ENCODE measurements at places on chromosomes 6 and 20.

DNA sequence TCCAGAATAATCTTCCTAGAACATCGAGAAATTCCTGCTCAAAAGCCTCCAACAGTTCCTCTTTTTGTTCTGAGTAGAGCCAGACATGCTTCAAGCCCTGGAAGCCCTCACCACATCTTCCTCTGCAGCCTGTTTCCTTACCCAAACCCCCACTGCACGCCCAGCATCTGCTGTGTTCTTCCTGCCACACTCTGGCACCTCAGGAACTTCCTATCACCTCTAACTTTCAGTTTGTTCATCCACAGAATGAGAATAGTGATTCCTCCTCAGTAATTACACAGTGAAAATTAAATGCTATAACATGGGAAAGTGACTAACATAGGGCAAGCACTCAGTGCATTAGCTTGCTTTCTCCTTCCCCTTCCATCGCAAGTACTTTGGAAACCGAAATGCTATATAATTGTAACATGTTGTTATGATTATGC is 26.3 kb downstream of the C6orf89 start:
- no peak for DNase-seq

- DNase-seq = no peak
Observed at GRCh38 chr6:36353411-36353915, 16.8 kb upstream of the BNIP5 start.

GRCh38 chr6:163487606-163488005 is 73.1 kb downstream of the QKI start:
- DNase-seq = no peak

DNA sequence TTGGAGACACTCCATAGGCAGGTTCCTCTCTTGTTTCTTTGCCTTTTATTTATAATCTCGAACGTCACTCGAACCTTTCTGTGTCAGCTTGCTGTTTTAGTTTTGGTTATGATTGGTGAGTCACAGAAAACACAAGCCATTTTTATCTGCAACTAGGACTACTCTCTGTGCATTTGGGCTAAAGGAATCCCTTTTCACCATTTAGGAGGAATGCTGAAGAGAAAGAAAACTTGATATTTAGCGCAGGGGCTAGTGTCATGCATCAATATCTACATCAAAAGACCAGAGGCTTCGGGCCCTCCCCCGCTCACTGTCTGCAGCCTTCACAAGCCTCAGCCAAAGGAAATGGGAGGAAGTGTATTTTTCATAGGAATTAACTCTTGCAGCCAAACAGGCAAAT is 507.8 kb upstream of the CITED2 start:
- no peak for DNase-seq

GRCh38 chr6:4108561-4109093 is 26.7 kb downstream of the ECI2 start:
- DNase-seq = no peak

- DNase-seq = no peak
Observed at GRCh38 chr6:131804131-131804530, 3.7 kb upstream of the ENPP1 start.

- no peak for DNase-seq
Observed at GRCh38 chr20:62922451-62922921, 3.8 kb downstream of the DIDO1 start.

GRCh38 chr6:168968228-168968627 is 285.4 kb downstream of the THBS2 start:
- DNase-seq = no peak

DNA sequence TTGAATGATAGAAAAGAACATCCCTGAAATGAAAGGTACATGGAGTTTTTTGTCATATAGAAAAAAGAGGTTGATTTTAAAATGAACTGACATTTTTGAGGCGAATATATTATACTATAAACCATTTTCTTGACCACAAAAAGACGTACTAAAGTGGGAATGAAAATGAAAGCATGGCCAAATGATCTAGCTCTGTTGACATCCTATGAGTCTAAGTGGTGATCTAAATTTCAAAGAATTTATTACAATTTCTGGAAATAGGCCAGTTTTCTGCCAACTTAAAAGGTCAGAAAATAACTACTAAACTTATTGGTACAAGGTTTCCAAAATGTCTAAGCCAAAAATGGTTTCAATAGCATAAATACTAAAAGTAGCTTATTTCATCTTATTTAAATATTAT is 536.8 kb downstream of the EYS start:
- DNase-seq = no peak

- no peak for DNase-seq
Observed at GRCh38 chr20:60649541-60649940, 602.5 kb upstream of the CDH4 start.

- no peak for DNase-seq
Observed at GRCh38 chr6:139325125-139325524, 33.3 kb upstream of the TXLNB start.

DNA sequence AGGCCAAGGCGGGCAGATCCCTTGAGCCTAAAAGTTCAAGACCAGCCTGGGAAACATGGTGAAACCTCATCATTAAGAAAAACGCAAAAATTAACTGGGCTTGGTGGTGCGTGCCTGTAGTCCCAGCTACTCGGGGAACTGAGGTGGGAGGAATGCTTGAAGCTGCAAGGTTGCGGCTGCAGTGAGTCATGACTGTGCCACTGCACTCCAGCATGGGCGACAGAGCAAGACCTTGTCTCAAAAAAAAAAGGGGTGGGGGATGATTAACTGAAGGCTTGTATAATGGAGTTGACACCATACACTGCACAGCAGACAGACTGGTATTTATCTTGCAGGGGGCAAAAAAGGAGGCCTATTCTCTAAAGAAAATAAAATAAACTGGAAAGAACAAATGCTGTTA is 27.7 kb downstream of the SRPK1 start:
- DNase-seq = no peak
